Stimulated activated naive CD8-positive, alpha-beta T cell treated with anti-CD3 and anti-CD28 coated beads, Interleukin-15, Interleukin-2, amounts not matched to agents 100 U/mL and 50 U/mL, for 24 hours (primary cell): ENCODE measurements at places on chromosomes 3 and 15.
A peak's percentile ranks its signal among the peaks of the same experiment; 100 is the strongest.

DNA sequence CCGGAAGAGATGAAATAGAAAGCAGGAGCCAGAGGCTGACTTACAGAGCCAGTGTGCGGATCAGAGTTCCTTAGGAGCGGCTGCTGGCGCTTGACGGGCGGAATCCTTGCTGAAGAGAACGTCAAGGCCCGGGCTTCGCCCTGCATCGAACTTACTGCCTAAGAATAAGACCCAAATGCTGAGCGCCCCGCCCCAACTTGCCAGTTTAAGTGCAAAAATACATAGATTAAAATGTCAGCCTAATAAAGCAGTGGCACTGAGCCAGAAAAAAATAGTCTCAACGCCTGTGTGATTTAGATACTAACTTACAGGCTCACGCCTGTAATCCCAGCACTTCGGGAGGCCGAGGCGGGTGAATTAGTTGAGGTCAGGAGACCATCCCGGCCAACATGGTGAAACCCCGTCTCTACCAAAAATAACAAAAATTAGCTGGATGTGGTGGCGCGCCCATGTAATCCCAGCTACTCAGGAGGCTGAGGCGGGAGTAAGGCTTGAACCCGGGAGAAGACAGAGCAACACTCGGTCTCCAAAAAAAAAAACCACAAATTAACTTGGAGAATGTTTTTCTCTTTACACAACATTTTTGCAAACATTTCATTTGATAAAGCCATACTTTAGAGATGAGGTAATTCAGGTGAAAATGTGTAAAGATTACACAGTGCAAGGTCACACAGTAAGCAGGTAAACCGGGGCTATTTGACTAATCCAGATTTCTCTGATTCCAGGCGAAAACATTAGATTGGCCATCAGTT lies 1.2 kb upstream of the UBP1 start:
- DNase-seq: no peak

DNA sequence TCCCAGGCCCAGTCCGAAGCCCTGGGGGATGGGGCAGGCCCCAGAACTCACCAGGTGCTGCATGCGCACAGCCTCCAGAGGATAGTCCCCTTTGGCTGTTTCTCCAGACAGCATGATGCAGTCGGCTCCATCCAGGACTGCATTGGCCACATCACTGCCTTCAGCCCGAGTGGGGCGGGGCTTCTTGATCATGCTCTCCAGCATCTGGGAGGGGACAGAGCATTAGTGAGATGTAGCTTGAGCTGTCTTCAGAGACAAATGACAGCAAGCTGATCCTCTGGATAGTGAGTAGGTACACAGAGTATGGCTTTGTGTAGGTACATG lies 9.1 kb upstream of the GRAMD2A start:
- no peak for DNase-seq

DNA sequence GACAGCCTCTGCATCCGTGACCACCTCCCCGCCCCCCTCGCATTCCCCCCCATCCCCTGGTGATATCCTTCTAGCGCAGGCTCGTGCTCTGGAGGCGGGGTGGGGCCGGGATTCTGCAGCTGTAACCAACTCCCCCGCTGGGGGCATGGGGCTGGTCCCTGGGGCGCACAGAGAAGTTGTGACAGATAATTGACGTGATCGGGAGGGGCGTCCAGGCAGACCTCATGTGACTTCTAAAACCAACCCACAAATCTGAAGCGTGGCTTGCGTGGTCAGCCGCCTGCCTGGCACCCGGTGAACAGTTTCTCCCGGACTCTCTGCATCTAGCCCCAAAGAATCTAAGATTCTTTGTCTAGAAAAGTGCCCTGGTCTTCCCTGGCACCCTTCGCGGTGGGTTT lies 100.6 kb upstream of the IGF1R start:
- DNase-seq: no peak

GRCh38 chr3:176767385-176767784 lies 429.9 kb downstream of the TBL1XR1 start:
- DNase-seq: no peak

DNA sequence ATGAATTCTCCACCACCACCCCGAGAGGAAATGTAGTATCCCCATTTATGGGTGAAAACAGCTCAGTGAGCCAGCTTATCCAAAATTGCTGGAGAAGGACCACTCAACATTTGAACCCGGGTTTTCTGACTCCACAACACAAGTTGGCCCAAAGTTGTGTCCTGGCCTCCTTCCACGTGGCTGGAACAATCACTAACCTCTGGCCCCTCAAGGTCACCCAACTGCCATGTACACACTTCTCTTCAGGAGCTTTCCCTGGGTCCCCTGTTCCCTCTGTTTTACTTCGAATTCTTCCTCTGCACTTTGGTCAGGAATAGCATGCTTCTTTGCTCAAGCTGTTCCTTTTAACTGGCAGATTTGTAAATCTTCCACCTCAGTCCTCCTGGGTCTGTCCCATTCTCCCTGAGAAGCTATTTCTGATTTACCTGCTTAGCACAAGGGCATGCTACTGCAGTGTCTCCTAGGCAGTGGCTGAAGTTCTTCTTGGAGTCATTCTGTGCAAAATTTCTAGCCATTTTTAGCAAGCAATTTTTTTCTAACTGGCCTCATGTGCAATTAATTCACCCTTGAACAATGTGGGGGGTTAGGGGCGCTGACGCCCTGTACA lies 39.2 kb downstream of the TRIM71 start:
- DNase-seq: no peak

DNA sequence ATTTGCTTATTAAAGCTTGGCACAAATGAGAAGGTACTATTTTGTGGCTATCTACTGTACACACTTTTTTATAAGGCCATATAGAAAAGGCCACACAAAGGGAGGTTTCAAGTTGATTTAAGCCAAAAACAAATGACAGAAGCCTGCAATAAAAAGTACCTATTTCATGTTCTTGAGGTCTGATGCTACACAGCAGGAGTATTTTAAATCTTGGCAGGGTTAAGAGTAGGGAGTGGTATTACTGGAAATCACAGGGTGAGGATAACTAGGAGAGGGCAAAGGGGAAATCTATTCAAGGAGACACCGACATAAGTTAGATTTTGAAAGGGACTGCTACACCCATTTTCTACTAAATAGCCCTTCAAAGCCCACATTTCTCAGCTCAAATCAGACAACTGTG lies 146.2 kb downstream of the GREM1 start:
- DNase-seq: no peak

DNA sequence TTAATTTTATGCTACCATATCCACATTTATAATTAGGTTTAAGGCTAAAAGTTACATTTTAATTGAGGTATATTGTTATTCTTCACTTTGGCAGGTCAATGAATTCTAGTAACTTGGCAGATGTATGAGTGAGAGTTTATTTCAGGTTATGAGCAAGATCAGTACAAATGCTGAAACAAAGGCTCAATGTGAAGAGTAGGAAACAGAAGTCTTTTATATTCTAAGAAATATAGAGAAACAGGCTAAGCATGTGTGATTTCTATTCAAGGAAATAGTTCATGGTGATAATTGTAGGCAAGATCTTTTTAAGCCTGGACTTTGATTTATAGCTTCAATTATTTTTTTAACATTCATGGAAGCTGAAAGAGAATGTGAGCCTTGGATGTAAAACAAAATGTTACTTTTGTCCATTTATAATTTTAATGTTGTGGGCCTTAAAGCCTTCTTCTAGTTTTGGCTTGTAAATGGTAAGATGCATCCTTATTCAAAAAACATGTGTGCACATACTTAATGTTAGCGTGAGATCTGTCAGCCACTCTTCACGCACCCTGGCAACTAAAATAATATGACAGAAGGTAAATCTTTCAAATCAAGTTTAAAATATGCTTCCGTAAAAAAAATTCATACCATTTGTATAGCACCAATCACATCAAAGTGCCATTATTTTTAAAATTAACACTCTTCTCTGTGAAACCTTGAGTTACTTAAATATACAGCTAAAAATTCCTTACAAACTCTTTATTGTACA lies 22.8 kb upstream of the OSTN start:
- no peak for DNase-seq

- DNase-seq: no peak
These were observed 5.6 kb upstream of the RPL14 start for GRCh38 chr3:40451551-40451950.

DNA sequence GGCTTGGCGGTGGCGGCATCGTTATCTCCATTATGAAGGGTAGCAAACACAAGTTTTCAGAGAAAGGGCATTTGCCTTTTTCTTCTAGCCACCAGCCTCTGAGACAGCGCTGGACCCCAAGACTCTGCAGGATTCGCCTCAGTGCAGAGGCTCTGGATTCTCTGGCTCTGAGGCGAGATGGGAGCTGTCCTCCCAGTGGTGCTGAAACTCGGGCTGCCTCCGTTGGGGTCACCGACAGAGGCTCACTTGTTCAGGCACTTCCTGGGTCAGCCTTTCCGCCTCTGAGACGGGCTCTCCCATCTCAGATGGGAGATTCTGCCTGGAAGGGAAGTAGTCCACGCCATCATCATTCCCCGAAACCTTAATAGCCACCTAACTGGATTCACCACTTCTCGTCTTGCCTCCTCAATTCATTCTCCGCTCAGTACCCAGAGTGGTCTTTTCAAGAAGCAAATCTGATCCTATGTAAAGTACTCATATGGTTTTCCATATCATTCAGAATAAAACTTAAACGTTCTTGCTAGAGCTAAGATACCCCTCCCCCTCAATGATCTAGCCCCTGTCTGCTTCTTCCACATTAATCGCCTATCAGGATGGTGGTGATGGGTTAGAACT lies 76.9 kb downstream of the RHCG start:
- DNase-seq: peak; percentile 54

DNA sequence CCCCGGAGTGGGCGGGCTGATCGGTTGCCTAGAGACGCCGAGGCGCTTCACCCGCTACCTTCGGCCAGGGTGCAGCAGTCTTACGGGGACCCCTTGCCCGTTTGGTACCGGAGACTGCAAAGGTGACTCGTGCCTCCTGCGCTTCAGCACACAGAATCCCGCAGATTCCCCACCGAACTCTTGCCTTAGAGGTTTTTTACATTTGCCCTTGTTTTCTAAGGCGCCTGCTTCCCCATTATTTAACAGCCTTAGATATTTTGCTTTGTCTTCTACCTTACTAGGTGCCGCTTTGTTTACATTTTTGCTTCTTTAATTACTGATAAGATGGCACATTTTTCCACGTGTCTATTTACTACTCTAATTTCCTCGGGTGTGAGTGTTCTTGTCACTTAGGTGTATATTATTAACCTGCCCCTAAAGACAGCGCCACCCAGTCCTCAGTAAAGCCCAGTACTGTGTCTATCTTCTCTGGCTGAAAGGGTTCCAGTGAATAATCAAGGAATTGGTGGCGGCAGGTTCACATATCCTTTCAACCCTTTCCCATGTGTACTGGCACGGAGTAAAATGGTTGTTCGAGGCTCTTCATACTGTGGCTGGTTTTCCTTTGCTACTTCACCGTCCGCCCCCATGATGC lies 573 bp upstream of the CEP152 start:
- no peak for DNase-seq

GRCh38 chr3:128714887-128715491 lies 11.0 kb upstream of the RAB7A start:
- DNase-seq: peak; percentile 28

GRCh38 chr15:59257140-59257539 lies 50.5 kb downstream of the LDHAL6B start:
- DNase-seq: no peak

- no peak for DNase-seq
These were observed 28.8 kb upstream of the GYG1 start for GRCh38 chr3:148962513-148962912.

GRCh38 chr3:147404000-147404799 lies 2.1 kb downstream of the ZIC4 start:
- no peak for DNase-seq

GRCh38 chr3:178181784-178182183 lies 354.5 kb upstream of the KCNMB2 start:
- no peak for DNase-seq

GRCh38 chr3:12495749-12496452 lies 11.6 kb downstream of the TSEN2 start:
- DNase-seq: no peak

- no peak for DNase-seq
These were observed 375.1 kb upstream of the RBMS3 start for GRCh38 chr3:28905798-28906197.

GRCh38 chr3:126118591-126118990 lies 34.7 kb upstream of the SLC41A3 start:
- no peak for DNase-seq

DNA sequence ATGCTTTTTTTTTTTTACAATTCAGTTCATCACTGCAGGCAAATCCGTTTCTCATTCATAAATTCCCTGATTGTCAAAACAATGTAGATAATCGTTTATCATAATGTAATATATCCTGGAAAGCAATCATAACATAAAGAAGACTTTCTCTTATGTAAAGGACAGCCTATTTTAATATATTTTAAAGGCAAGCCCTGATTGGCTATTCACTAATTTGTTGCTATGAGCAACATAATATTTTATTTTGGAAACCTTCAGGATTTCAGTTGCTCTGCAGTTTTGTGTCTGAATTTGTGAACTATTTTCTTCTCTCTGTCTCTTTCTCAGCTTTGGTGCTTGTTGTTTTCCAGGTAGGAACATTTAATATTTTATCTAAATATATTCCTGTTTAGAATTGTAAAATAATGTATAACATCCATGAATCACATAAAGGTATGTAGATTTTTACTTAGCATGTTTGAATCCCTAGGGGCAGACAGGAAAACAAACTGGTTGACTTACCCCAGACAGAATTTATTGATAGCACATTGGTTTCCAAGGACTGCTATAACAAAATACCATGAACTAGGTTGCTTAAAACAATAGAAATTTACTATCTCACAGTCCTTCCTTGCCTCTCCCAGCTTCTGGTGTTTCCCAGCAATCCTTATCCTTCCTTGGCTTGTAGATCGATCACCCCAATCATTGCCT lies 253.5 kb downstream of the CDIN1 start:
- DNase-seq: no peak

DNA sequence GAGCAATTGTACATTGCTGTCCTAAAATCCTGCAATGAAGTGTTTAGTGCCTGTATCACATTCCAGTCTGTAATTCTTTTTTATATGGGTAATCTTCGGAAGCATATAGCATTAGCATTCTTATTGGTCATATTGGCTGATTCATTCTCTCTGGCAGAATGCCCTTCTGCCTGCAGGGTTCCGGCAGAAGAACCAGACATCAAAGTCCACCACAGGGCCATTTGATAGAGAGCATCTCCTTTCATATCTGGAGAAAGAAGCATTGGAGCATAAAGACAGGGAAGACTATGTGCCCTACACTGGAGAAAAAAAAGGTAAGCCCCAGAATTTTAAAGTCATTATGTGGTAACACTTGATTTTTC lies 39.6 kb downstream of the TMOD3 start:
- DNase-seq: no peak

GRCh38 chr3:13840456-13840855 lies 39.4 kb downstream of the WNT7A start:
- no peak for DNase-seq
